ENCODE measurements at places on chromosomes 6 and 20. TPM values are rescaled to one million over a fixed set of nuclear protein-coding genes. Genes with fewer than 3 reads are reported as not detected.

DNA sequence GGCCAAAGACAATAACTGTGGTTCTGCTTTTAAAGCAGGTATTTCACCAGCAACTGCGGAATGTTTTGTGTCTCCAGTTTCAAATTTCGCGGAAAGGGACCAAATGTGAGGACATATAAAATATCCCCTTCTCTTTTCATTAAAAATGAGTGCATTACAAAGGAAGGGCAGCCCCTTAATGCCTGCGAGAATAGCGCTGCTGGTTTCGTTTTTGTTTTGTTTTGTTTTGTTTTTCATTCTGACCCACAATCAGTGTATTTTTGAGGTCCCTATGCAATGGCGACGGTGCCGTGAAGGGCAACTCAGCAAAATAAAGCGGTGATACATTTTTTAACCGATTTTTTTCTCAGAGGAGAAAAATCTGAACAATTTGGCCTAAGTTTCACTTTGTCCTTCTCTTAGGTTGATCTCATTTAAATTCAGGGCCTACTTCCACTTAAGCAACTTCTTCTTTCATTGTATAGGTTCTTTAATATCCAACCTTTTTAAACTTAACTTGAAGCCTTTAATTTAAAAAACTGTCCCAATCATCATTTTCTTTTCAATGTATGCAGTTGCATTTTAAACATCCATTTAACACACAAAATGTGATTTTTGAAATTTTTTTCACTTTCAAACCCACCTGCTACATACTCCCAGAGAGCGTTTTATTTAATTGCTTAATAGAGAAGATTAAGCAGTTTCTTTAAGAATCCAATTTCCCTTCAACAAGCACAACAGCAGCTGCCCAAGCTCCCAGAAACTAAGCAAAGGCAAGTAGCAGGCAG is 2.9 kb upstream of the HIVEP2 start:
- no peak for DNase-seq

DNA sequence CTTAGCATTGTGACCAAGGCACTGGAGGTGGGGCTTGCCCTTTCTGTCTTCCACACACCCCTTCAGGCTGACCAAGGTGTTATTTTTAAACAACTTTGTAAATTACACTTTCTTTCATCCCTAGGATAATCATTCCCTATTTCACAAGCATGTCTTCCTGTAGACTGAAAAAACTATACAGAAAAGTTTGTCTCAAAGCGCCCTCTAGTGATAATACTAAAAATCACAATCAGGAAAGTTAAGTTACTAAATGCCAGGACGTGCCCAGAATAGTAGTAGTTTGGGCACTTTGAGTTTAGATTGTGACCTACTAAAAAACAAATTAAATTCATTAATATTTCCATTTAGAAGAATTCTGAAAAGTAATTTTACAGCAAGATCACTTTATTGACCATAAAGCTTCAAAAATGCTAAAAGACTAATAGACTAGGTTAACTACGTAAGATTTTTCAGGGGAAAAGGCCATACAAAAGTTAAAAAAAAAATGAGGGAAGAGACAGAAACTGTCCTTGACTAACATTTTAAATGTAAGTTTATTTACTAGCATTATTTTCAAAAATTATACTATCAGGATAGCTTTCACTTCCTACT is 123.3 kb upstream of the DUSP22 start:
- DNase-seq = no peak

BMP6 gene
- 3.6 TPM for total RNA-seq

RAB22A gene
- 21.2 TPM for total RNA-seq

DNA sequence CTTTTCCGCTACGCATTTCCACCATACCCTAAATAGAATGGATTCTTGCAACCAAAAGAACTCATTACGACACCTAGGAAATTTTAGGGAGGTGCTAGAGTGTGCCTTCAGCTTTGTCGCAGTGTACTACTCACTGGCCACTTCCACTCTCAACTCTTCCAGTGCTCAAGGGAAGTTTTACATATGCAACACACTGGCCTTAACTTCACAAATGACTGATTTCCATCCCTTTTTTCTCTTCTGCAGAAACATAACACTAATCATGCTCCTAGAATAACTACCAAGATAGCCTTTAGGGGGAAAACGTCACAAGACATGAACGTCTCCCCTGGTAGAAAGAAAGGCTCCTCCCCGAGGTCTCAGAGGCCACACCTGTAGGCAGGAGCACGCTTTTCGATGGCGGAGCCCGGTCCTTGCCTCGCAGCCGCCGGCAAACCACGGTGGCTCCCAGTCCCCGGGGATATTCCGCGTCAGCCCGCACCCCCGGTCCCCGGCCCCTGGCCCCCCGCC is 584 bp downstream of the LYRM4 start:
- no peak for DNase-seq

GMPR gene
- total RNA-seq = 4.0 TPM

Measured in mesothelial cell of epicardium (in vitro differentiated cells).